ENCODE measurements at places on chromosomes 4 and X.
A peak's percentile ranks its signal among the peaks of the same experiment; 100 is the strongest.

- DNase-seq, result no peak
These were observed 213.4 kb downstream of the MAML3 start for GRCh38 chr4:139940600-139940999.

DNA sequence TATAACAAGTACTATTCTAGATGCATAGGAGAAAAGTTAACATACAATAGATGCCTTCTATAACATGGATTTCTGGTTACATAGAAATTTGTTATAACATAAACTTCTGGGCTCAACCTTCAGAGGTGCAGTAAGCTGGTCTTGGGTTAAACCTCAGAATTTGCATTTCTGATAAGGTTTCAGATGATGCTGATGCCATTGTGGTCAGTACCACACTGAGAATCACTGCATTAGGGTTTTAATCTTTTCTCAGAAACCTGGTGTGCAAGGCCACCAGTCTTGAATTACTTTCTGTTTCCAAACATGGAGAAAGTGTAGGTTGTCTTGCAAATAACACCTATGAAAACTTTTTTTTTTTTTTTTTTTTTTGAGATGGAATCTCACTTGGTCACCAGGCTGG is 146.2 kb downstream of the SPOCK3 start:
- no peak for DNase-seq

- DNase-seq, result no peak
These were observed 184.0 kb upstream of the GALNTL6 start for GRCh38 chr4:171629182-171629581.

GRCh38 chr4:65983061-65983460 is 312.8 kb upstream of the EPHA5 start:
- no peak for DNase-seq

DNA sequence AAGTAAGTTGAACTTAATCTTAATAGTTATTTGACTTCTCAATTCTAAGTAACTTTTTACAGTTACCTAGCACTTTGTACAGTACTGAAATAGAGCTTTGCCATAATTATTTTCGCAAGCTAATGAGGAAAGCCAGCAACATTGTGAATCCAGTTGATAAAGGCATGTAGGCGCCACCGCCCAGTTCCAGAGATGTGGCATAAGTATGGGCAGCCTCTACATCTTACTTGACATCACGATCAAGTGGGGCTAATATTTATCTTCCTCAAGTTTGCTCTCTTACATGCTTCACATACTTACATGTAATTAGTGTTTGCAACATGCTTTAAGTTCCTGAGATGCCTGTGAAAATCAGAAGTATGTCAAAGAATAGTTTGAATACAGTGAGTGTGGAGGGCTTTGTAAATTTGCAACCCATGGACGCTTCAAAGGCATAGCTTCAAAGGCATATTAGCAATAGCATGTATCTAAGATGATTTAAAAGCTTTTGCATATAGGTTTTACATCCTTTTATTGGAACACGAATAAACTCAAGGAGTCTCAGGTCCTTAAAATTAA is 34.9 kb upstream of the VCX3B start:
- no peak for DNase-seq

GRCh38 chr4:169283114-169283509 is 12.4 kb upstream of the SH3RF1 start:
- no peak for DNase-seq

DNA sequence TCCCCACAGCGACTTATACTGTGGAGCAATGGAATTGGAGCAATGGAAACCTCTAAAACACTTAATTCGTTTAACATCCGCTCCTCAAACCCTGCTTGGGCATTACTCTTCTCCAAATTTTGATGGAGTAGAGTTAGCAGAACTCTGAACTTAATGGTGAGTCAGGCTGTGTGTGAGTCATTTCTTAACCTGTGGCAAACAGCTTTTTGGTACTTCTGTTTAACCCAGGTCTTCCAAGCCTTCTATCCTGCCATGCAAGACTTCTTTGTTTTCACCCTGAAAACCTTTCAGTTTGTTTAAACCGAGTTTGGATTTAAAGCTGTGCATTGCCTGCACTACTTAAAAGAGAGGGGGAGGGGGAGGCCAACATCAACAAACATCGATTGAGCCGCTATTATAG is 3.6 kb upstream of the AMOT start:
- DNase-seq, result no peak

DNA sequence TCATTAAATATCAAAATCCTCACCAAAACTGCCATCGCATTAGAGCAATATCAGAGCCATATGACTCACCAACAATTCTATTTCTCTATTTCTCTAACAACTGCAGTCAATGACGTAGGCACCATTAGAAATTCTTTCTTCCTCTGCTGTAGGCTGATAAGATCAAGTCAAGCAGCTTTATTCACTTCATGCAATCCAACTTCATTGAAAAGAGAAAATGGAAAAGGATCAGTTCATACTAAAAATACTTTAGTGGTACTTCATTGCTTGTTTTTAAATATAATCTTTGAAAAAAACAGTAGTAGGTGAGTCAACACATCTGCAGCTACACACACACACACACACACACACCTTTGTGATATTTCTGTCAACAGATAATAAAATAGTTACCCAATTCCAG is 345.3 kb upstream of the TENM3 start:
- DNase-seq, result no peak

GRCh38 chr4:155007660-155008176 is 200.7 kb upstream of the NPY2R start:
- no peak for DNase-seq

- DNase-seq, result no peak
These were observed 25.8 kb downstream of the OTUD4 start for GRCh38 chr4:145154573-145154972.

DNA sequence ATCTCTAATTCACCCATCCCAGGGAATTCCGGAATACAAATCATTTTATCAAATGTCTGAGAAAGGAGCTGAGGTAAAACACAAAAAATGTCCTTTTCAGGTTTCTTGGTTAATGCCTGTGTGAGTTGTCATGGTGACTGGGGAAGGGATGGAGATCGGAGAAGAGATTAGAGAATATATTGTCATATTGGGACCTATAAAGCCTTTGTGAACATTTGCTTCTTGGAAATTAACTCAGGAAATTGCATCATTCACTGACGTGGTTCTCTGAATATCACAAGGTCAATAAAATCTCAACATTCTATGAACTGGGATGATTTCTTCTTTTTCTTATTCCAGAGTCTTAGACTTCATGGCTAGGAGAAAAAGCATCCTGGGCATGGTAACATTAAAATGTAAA is 174.8 kb upstream of the GLRA2 start:
- DNase-seq, result no peak

DNA sequence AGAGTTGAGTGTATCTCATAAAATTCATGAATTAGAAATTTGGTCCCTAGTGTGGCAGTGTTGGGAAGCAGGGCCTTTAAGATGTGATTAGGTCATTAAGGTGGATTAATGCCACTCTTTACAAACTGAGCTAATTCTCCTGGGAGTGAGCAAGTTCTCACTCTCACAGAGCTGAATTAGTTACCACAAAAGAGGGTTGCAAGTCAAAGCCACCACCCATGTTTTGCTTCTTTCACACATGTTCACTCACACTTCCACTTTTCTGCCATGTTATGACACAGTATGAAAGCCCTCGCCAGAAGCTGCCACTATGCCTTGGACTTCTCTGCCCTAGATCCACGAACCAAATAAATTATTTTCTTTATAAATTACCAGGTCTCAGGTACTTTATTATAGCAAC is 332.1 kb downstream of the ARAP2 start:
- DNase-seq, result no peak

DNA sequence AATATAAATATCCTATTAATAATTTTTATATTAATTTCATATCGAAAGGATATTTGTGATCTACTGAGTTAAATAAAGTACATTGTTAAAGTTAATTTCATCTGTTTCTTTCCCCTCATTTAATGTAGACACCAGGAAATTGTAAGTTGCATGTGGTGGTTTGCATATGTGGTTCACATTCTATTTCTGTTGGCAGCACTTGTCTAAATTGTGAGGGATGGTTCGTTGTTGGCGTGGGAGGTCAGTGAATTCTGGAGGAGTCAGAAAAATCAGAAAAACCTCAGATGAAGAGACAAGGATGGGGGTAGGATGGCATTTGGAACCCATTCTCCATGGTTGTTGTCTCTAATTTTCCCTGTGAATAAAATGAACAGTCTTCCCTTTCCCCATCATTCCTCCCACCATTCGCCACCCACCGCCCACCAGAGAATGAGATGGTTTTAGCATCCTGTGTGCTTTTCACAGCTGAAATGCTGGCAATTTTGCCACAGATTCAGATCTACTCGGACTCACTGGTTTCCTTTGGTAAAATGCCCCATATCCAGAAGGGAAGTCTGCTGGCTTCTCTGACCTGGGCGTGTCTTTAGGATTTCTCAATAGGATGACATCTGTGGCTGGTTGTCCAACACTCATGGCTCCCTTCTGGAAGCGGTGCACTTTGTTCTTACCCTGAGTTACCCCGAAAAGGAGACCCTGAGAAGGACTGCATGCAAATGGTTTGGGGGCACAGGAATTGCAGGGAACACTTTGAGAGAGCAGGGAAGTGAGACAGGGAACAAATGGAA is 52.3 kb downstream of the LGI2 start:
- peak; percentile 80 for DNase-seq

- DNase-seq, result no peak
These were observed 150.2 kb upstream of the MAMLD1 start for GRCh38 chrX:150212672-150213480.

GRCh38 chrX:43861750-43862149 is 20.5 kb downstream of the MAOB start:
- peak; percentile 48 for DNase-seq

DNA sequence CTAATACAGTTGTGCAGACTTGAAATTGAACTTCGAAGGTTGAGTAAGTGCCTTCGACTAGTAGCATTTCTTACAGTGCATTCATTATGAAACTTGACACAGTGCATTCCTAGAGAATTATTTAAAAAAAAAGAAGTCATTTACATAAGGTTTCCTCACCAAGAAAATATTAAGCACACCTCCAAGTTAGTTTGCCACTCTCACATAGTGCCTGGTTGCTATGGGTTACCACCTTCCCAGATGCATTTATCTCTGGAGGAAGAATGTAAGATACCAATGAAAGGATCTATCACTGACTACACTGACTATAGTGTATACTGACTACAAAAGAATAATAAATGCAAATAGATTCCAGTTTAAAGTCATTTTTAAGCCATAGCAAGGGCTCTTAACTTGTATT is 311.9 kb upstream of the RASGEF1B start:
- no peak for DNase-seq

DNA sequence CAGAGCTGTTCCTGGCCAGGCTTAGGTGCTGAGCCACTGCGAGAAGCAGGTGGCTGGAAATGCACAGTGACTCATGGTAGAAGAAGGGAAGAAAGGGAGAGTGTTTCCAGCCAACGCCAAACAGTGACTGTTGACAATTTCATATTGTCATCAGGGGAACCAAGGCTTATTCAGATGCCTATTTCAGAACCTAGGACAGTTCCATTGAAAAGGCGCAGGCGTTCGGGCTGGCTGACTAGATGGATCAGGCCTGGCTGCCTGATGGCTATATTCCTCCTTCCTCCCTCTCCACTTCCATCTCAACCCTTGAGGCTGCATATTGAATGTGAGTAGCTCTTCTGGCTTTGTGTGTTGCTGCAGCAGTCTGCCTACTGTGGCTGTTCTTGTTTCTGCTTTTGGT is 73.0 kb upstream of the FRMPD4 start:
- no peak for DNase-seq

DNA sequence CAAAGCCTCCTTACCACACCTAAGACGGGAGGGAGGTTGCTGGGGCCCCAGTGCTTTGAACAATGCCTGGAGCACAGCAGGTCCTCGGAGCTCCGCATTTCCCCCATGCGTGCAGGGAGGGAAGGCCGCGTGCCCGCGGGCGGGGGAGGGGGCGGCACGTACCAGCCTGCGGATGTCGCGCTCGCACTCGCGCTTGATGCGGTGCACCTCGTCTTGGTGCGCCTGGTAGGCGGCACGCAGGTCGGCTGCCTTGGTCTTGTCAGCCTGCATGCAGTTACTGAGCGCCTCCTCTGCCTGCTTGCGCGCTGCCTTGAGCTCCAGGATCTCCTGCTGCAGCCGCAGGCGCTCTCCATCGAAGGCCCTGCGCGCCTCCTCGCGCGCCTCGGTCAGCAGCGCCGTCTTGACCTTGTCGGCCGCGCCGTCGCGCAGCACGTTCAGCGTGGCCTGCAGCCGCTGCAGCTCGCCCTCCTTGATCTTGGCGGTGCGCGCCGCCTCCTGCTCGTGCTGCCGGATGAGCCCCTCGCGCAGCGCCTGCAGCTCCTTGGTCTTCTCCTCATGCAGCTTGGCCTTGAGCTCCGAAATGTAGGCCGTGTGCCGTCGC is 87.2 kb upstream of the C4orf50 start:
- no peak for DNase-seq

GRCh38 chrX:115494161-115494560 is 66.8 kb upstream of the PLS3 start:
- DNase-seq, result no peak

GRCh38 chr4:81839347-81840042 is 367.8 kb upstream of the RASGEF1B start:
- DNase-seq, result no peak

DNA sequence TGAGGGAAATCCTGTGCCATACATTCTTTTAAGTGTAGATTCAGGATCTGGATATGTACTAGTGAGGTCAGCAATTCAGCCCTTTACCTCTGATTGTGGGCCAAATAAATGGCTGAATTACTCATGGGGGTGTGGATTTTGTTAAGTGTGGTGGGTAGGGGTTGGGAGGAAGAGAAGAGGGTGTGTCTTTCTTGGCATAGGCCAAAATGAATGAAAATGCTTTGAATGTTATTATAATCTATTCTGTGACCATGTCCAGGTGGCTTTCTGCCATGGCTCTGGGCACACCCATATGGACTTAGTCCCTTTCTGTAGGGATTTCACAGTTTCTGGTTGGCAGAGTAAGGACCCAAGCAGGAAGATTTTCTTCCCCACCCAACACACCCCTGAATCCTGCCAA is 244.3 kb downstream of the CBR4 start:
- DNase-seq, result no peak

DNA sequence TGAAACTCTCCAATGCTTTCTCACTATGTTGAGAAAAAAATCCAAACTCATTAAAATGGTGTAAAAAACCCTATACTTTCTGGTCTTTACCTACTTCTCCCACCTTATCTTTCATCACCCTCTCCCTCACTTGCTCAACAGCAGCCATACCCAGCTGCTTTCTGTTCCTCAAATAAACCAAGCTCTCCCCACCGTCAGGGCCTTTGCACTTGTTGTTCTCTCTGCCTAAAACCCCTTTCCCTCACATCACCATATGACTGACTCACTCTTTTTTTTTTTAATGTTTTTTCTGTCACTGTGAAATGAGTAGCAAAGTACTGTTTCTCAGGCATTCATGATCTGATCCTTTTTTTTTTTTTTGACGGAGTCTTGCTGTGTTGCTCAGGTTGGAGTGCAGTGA is 122.3 kb upstream of the TMEM164 start:
- DNase-seq, result peak; percentile 74

GRCh38 chrX:66030505-66031317 is 9.2 kb downstream of the VSIG4 start:
- DNase-seq, result peak; percentile 48

- DNase-seq, result no peak
These were observed 259.6 kb downstream of the UNC5C start for GRCh38 chr4:95289028-95289634.

GRCh38 chrX:149938427-149938880 is at the start of gene EOLA2:
Gene EOLA2, minus strand, starts transcription at chrX:149938491. Its CDS starts 4,617 bp downstream, at chrX:149933874.
- peak; percentile 97 for DNase-seq
